ENCODE measurements at places on chromosomes 11 and 22. TPM values are rescaled to one million over a fixed set of nuclear protein-coding genes. Genes with fewer than 3 reads are reported as not detected.

PRRG4 gene
- 4.4 TPM for total RNA-seq

OR8U1 gene
- total RNA-seq: not detected

MPPED2 gene
- total RNA-seq: 0.49 TPM

GGTLC3 gene
- total RNA-seq: not detected

OR10A2 gene
- total RNA-seq: not detected

NCAM1 gene
- not detected for total RNA-seq

KIRREL3 gene
- total RNA-seq: 9.8 TPM

ZBTB16 gene
- not detected for total RNA-seq

DGAT2 gene
- total RNA-seq: 11.3 TPM

LMNTD2 gene
- 1.1 TPM for total RNA-seq

ST3GAL4 gene
- total RNA-seq: 49.2 TPM

MUC6 gene
- total RNA-seq: not detected

POU2F3 gene
- not detected for total RNA-seq

MYOD1 gene
- total RNA-seq: 0.05 TPM

MMP10 gene
- not detected for total RNA-seq

TIMP3 gene
- total RNA-seq: 45.9 TPM

RCOR2 gene
- total RNA-seq: 1.1 TPM

CASP1 gene
- total RNA-seq: 24.8 TPM

CD3G gene
- not detected for total RNA-seq

PLAAT2 gene
- 2.8 TPM for total RNA-seq

OR6A2 gene
- total RNA-seq: not detected

TRPC6 gene
- total RNA-seq: not detected

SCUBE2 gene
- total RNA-seq: 0.37 TPM

MMP13 gene
- 96.9 TPM for total RNA-seq

TRIM49B gene
- not detected for total RNA-seq

GAL gene
- total RNA-seq: not detected

BIK gene
- 1.1 TPM for total RNA-seq

NRIP3 gene
- 35.6 TPM for total RNA-seq

OR8J1 gene
- total RNA-seq: not detected

GGTLC2 gene
- not detected for total RNA-seq

MYO7A gene
- not detected for total RNA-seq

OR10D3 gene
- not detected for total RNA-seq

MS4A6A gene
- total RNA-seq: not detected

ARHGAP42 gene
- total RNA-seq: 7.0 TPM

SEC14L6 gene
- total RNA-seq: not detected
